CD4-positive, alpha-beta T cell treated with Interleukin-12 subunit alpha and Interleukin-12 subunit beta, for 1 hour (primary cell): ENCODE measurements at places on chromosomes 11 and 22.

DNA sequence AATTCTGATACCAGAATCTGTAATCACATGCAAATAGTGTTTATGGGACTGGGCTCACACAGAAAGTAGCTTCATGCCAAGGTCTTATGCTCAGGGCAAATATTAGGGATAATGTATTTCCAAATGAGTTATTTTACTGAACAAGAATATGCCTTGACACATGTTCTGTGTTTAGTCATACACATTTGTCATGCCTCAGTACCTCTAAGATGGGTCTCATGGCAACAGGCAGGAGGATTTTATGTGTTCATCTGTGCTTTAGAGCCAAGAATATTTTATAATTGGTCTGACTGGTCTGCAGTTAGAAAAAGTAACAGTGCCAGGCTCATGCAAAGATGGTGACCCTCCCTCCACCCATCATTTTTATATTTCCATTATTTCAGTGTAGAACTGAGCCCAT lies 49.1 kb downstream of the JAM3 start:
- no peak for DNase-seq

DNA sequence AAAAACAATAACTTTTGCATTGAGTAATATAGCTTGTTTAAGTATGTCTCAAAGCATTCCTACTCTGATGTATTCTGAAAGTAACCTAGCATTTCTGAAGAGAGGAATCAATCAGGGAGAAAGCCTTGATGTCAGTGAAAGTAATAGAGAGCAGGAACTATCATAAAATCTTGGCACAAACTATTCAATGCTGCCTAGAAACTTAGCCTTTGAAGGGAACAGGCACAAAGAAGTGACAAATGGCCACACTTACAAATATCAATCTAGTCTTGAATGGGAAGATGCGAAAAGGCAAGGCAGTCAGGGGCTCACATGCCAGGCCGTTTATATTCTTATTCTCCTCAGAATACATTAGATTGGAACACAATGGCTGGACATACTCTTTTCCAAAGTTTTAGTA lies 576.5 kb upstream of the ANO3 start:
- DNase-seq = no peak

DNA sequence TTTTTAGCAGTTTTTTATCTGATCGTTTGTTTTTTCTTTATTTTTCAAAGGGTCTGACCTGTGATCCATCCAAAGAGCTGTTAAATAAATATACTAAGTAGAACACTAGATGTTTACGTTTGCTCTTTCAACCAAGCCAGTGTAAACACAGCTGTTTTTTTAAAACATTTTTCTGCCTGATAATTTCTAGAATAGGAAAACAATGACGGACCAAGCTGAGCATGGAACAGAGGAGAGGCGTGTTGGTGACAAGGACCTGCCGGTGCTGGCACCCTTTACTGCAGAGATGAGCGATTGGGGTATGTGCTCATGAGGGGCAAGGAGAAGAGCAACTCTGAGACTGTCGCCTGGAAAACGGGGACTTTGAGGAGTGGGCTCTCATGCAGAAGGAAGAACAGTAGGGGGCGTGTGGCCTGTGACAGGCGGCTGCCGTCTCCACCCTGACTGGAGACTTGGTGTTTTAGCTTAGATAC lies 28.6 kb upstream of the PANX2 start:
- no peak for DNase-seq

GRCh38 chr22:44838316-44839016 lies 86.1 kb downstream of the ARHGAP8 start:
- no peak for DNase-seq

GRCh38 chr11:85813721-85814120 lies 2.8 kb upstream of the SYTL2 start:
- DNase-seq = no peak

DNA sequence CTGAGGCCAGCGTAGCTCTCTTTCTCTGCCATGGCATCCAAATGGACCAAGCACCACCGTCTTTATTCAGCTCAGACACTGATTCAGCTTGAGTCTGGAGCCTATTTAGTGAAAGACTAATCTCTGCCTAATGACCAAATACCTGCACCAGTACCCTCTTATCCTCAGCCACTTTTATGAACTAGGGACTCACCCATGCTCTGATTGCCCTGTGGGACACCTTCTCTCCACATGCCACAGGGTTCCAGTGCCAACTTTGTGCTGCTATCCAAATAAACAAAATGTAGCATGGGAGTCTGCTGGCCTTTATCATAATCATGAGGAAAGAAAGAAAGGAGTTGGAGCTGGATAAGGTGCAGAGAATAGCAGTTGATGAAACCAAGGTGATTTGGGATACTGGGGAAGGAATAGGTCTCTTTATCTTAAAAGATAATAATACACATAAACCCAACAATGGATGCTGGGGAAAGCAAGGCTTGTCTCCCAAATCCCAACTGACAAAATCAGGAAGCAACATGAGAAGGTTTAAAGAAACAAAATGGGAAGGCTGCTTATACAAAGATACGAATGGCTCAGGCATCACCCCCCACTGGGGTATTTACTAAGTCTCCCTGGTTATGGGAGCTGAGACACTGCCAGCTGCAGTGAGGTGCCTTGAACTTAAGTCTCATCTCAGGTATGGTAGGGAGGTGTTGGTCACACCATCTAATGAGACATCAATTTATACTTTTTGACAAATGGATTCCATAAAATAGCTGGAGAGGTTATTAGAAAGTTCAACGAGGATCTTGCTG lies 63.3 kb downstream of the SYT9 start:
- DNase-seq = no peak

- no peak for DNase-seq
Observed at GRCh38 chr11:121265586-121265985, 27.0 kb upstream of the SC5D start.

GRCh38 chr22:28822930-28823551 lies 22.7 kb upstream of the XBP1 start:
- DNase-seq = peak; percentile 37

DNA sequence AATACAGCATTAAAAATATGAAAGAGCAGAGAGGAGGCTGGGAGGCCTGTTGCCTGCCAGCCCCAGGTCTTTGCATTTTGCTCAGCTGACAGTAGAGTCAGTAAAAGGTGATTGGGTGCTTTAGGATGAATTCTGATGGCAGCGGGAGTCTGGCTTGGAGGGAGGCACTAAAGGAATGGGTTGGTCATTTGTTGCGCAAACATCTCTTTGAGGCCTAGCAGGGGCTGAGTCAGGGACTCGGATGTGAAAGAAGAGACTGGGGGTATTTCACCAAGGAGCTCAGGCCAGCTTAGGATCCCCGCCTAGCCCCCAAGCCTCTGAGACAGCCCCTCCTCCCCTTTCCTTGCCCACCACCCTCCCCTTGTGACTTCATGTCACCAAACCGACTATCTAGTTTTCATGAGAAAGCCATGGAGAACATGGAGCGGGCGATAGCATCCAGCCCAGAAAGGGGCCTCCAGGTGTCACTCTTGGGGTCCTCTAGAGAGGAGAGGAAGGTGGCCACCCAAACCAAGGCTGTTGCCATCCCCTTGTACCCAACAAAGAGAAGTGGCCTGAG lies 9.7 kb downstream of the DGKZ start:
- DNase-seq = no peak

DNA sequence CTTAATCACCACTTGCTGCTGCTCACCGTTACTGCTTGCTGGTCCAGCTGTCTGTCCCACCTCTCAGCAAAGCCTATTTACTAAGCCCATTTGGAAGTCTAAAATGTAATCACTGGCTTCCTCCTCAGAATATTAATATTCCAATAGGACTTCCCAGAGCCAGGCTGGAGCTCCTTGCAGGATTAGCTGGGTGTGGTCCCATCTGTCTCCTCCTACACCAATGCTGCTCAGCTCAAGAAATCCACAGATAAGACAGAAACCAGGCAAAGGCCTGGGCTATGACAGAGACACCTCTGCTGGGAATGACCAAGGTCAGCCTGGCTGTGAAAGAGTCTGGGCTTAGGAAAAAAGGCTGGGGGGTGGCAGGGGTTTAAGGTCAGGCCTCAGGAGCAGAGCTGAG lies 317.8 kb downstream of the BUD13 start:
- DNase-seq = no peak

DNA sequence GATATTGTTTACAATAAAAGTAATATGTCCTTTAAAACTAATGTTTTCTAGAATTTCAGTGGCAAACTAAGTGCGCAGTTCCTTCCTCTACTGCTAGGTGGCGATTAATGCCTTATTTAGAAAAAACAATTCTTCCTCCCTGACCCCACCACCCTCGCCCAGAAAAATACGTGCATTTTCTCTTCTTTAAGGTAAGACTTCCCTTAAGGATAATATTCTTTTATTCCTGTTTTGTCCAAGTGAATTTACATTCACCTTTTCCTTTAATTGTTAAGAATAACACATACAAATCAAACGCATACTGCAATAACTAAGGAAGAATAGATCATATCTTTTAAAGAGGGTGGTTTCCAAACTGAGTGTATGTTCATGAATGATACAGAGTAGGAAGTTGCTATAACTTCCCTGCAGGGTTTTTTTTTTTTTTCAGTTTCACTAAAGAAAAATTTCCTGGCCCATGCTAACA lies 17.0 kb upstream of the PSMA1 start:
- DNase-seq = peak; percentile 67

GRCh38 chr22:42646569-42647525 lies 2.3 kb downstream of the CYB5R3 start:
- DNase-seq = no peak

DNA sequence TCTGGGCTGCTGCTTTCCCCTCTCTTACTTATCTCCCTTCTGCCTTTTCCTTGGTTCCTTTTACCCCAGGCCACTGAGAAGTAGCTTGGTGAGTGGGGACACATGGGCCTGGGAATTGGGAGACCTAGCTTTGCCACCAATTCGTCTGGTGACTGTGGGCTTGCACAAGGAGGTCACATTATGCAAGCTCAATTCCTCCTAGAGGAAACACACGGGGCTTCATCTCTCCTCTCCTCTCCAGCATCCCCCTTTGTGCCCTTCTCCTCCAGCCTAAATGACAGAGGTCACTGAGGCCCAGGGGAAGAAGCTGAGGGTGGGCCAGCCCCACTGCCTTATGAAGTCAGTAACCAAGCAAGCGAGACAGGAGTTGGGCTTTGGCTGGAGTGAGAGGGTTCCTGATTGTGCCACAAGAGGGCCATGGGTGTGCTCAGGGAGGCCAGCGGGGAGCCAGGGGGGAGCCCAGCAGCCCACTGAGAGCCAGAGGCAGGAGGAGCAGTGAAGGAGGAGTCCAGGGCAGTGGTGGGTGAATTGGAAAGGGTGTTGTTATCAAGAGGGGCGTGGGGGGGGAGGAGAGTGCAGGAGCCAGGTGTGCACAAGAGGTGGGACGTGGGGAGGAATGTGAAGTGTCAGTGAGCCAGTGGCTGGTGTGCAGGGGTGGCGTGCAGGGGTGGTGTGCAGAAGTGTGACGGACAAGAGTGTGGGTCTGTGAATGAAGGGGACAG lies 2.0 kb downstream of the CLCF1 start:
- DNase-seq = peak; percentile 48
